ENCODE measurements at places on chromosomes 13 and 19.

GRCh38 chr13:75222031-75222430 is 259.9 kb downstream of the TBC1D4 start:
- DNase-seq = no peak

DNA sequence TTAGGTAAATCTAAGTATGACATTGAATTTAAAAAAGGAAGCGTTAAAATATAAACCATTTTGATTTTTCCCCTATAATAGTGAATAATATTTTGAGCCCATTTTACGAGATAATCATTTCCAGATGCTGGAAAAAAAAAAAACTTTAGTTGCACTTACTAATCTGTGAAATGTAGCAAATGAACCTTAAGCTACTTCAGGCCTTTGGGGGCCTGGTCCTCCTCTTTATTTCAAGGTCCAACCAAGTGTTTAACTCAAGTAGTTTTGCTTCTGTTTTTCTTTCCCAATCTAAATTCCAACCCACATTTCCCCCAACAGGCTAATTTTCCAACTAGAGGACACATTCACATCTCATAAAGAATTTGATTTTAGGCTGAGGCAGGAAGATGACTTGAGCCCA is 101.2 kb downstream of the TNFRSF19 start:
- no peak for DNase-seq

GRCh38 chr19:45276284-45276687 is 25.2 kb downstream of the MARK4 start:
- DNase-seq = no peak

DNA sequence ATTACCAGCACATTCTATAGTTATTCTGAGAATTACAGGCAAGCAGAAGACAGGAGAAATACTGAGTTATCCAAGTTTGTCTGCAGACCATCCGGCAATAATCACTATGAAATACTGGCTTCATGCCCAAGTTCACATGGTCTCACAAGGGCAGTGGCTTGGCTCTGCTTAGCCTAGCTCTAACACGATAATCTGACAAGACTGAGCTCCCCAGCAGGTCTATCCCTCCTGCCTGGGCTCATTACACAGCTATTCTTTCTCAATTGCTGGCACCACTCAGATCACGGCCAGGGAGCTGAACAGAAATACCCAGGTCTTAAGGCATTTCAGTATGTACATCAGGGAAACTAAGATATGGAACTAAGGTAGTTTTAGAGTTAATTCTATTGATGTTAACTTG is 361.6 kb upstream of the PCDH20 start:
- DNase-seq = no peak

DNA sequence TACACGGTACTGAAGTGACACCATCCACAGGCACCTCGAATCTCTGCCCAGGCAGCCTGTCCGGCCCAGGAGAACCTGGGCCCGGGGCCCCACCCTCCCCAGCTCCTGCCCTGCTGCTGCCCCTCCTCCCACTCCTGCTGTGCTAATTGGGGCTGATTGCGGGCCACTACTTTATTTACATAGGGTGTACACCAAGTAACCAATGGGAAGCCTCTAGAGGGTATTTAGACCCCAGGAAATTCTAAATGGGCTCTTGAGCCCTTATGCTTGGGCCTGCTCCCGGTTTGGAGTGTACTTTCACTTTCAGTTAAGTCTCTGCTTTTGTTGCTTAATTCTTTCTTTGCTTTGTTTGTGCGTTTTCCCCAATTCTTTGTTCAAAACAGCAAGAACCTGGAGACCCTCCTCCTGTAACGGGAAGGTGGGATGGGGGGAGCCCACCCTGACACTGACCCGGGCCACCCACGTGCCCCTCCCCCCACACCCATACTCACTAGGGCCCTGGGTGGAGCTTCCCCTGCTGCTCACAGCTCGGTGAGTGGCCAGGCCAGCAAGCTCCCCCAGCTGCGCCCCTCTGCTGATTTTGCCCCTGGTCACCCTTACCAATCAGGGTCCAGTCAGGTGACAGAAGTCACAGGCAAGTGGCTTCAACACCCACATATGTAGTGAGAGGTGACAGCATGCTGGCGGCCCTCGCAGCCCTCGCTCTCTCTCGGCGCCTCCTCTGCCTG is 9.4 kb downstream of the SCGB2B2 start:
- DNase-seq = no peak

- DNase-seq = no peak
Observed at GRCh38 chr13:36163809-36164308, 32.7 kb upstream of the DCLK1 start.

- DNase-seq = no peak
Observed at GRCh38 chr13:90867336-90867683, 480.2 kb upstream of the MIR17HG start.

GRCh38 chr13:112885782-112886268 is 83.2 kb upstream of the MCF2L start:
- no peak for DNase-seq

DNA sequence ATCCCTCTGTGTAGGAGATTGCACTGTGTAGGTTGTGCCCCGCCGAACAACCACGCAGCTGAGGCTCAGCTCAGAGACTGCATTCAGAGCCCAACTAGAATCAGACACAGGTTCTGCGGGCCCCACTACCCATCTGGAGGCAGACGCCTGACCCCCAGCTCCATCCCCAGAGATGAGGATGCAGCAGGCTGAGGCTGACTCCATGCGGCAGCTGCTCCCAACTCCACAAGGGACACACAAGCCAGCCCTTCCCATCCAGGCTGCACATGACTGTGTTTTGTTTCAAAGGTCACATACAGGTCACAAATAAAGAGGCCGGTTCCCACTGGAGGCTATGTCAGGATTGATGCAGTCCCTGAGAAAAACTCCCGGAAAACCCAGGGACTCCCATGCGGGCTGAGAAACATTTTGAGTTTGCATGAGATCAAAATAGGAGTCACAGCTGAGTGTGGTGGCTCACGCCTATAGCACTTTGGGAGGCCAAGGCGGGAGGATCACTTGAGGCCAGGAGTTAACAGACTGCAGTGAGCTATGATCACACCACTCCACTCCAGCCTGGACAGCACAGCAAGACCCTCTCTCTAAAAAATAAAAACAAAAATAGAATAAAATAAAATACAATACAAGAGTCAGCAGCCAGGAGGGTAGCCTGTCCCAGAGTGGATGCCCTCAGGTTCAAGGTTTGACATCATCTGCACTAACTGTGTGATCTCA is 14.0 kb downstream of the ELL start:
- no peak for DNase-seq

- no peak for DNase-seq
Observed at GRCh38 chr13:57996717-57997116, 365.2 kb downstream of the PCDH17 start.

DNA sequence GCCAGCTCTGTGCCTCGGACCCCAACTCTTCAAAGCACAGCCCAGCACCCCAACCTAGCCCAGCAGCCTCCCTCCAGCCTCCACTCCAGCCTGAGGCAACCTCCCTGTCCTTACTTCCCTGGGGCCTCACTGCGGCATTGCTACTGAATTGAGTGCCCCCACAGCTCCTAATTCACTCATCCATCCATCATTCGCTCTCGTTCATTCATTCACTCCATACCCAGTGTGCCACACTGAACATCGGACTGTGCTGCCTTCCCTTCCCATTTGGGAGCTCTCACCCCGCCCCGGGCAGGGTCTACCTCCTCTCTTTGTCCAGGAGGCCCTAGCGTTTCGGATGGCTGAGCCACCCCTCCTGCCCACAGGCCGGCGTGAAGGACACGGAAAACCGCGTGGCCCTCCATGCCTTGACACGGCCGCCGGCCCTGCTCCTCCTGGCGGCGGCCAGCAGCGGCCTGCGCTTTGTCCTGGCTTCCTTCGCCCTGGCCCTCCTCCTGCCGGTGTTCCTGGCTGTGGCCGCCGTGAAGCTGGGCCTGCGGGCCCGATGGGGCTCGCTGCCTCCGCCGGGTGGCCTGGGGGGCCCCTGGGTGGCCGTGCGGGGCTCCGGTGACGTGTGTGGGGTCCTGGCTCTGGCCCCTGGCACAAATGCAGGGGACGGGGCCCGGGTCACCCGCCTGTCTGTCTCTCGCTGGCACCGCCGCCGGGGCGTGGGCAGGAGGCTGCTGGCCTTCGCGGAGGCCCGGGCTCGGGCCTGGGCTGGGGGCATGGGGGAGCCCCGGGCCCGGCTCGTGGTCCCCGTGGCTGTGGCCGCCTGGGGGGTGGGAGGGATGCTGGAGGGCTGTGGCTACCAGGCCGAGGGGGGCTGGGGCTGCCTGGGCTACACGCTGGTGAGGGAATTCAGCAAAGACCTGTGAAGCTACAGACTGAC is 1.3 kb downstream of the NAT14 start:
- DNase-seq = no peak

- no peak for DNase-seq
Observed at GRCh38 chr19:48509467-48510194, 2.0 kb downstream of the LMTK3 start.

- DNase-seq = no peak
Observed at GRCh38 chr19:51821456-51821855, 26.5 kb downstream of the FPR3 start.

DNA sequence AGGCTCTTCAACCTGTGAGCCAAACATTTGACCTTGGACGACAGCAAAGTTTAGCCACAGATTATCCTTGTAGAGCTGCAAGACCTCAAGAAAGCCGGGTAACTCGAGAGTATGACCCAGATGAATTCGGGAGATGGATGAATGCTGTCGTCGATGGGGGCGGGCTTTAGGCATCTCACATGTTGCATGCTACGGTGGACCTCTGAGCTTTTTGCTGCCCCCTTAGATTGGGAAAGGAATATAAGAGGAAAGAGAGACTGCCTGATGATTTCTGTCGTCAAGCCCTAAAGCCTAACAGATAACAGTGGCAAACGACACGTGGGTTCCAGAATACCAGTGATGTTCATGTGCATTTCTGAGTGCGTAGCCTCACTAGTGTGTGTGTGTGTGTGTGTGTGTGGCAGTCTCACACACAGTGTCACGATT is 730 bp upstream of the ABCC4 start:
- DNase-seq = no peak

- DNase-seq = no peak
Observed at GRCh38 chr13:113202912-113203311, 5.6 kb downstream of the PCID2 start.
